Stimulated activated CD4-positive, alpha-beta T cell treated with anti-CD3 and anti-CD28 coated beads, TNF-alpha, amount 100 ng/mL, for 48 hours (primary cell): ENCODE measurements at places on chromosomes 11 and 22.

DNA sequence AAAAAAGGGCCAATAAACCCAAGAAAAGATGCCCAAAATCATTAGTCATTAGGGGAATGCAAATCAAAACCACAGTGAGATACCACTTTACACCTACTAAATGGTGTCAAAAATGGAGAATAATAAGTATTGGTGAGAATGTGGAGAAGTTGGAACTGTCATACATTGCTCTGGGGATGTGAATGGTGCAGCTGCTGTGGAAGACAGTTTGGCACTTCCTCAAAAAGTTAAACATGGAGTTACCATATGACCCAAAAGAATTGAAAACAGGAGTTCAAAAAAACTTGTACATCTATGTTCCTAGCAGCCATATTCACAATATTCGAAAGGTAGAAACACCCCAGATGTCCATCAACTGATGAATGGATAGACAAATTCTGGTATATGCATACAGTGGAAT, 24.5 kb upstream of the DLAT start:
- no peak for DNase-seq

- DNase-seq: no peak
Observed at GRCh38 chr11:62464655-62465054, 45.8 kb downstream of the SCGB1A1 start.

GRCh38 chr22:39325392-39325932, 6.0 kb upstream of the RPL3 start:
- no peak for DNase-seq

GRCh38 chr11:9711454-9712307, 47.8 kb downstream of the SWAP70 start:
- no peak for DNase-seq

DNA sequence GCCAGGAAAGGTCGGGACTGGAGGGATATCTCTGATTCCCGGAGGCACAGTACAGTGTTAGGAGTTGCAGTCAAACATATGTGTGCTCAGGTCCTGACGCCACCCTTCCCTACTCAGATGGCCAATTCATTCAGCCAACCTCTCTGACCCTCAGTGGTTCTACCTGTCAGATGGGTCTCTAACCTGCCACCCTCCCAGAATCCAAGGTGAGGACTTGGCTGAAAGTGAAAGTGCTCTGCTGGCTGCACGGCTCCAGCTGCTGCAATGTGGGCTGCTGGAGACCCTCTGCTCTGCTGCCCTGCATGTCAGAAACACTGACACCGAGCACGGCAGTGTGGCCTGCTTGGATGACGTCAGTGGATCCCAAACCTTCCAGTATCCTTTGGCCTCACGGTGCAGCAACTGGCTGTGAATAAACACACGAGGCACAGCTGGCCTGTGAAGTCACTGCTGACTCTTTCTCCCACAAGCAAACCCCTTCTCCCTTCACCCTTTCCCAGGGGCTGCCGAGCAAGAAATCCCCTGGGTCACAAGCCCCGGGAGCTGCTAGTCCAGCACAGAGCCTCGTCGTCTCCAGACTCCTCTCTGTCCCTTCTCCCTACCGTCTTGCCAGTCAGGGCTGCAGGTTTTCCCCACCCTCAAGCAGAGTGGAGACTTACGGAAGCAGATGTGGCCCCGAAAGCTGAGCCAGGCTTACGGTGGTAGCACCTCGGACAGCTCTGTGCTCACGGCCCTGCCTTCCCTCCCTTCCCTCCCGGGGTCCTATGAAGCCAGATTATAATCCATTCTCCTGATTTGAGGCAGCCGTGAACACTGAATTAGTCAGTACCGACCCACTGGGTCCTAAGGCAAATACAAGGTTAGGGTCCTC, 24.3 kb downstream of the KIAA0930 start:
- DNase-seq: no peak

DNA sequence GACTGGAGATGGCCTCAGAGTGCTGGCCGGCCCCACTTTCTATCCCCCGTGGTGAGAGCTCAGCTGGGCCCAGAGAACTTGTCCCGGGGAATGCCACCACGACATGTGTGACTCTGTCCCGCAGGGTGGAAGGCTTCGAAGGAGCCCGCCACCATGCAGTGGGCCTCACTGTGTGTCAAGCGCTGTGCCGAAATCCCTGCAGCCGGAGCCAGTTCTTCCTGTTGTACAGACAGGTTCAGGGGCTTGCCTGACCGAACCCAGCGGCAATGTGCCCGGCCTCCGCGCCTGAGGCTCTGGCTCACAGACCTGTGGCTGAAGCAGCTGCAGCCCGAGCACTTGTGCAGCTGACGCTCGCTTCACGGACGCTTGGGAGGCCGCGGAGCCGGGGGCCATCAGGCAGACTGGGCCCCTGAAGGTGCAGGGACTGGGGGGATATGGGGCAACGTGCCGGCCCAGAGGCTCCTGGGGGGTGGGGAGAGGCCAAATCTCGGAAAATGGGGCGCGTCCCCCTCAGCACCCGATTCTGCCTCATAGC, 650 bp downstream of the PPM1F start:
- no peak for DNase-seq

DNA sequence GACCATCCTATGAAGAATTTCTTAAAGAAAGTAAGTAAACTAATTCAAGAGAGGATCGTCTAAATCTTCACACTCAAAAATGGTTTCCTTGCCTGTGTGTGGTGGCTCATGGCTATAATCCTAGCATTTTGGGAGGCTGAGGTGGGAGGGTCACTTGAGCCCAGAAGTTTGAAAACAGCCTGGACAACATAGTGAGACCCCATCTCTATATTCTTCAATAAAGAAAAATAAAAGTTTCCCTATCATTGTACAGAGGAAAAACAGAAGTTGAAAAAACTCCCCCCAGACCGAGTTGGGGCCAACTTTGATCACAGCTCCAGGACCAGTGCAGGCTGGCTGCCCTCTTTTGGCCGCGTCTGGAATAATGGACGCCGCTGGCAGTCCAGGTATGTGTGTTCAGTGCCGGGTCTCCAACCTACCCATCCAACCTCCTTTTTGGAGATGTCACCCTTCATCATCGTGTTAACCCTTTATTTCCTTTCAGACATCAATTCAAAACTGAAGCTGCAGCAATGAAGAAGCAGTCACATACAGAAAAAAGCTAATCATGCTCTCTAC, 3.0 kb downstream of the RPS25 start:
- DNase-seq: no peak

- DNase-seq: no peak
Observed at GRCh38 chr11:61725781-61726231, 26.6 kb upstream of the MYRF start.

DNA sequence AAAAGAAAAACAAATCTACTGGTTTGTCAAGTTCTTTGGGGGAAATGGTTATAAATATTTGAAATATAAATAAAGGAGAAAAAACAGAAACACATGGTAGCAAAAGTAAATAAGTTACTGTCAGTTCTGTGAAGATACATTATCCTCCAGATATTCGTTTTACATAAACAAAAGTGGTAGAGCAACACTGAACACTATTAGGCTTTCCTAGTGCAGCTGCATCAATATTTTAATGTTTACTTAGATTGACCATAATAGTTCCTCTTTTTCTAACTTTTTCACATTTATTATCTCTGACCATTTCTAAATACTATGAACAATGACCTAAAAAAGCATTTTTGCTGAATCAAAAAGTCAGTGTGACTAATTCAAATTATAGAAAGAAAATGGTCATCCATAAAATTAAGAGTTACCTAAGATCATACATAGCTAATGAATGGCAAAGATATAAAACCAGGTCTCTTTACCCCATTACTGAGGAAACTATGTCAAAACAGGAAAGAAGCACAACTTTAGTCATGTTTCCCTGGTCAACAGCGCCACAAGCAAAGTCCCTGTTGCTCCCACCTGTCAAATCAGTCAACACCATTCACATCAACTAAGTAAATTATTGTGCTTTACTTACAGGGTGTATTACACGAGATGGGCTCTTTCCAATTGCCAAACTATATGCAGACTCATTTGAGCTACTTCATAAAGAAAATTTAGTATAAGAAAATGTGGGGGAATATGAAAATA, 38.5 kb downstream of the SBF2 start:
- no peak for DNase-seq

- no peak for DNase-seq
Observed at GRCh38 chr22:31451709-31452571, 37.7 kb downstream of the EIF4ENIF1 start.

DNA sequence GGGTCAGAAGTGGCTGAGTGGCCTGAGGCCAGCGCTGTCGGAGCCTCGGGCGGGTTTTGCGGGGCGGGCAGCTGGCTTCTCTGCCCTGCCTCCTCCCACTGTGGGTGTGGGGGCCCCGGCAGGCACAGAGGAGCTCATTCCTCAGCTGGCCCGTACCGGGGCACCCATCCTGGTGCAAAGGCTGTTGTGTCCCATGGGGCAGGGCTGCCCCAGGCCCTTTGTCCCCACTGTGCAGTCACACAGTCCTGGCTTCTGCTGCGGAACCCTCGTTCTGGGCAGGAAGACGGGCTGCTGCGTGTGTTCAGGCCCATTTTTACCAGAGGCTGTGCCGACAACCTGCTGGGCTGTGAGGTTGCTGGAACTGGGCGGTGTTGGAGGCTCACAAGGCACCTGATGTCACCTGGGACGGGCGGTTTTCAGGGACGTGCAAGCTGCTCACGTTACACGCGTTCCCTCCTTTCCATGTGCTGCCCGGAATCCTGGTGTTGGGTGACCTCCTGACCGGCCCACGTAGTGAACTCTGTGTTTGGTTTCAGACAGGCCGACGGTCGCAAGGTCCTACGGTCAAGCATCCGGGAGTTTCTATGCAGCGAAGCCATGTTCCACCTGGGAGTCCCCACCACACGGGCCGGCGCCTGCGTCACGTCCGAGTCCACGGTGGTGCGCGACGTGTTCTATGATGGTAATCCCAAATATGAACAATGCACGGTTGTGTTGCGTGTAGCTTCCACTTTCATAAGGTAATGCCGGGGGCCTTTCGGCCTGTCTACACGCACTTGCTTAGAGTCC, 5.2 kb downstream of the SELENOO start:
- no peak for DNase-seq

DNA sequence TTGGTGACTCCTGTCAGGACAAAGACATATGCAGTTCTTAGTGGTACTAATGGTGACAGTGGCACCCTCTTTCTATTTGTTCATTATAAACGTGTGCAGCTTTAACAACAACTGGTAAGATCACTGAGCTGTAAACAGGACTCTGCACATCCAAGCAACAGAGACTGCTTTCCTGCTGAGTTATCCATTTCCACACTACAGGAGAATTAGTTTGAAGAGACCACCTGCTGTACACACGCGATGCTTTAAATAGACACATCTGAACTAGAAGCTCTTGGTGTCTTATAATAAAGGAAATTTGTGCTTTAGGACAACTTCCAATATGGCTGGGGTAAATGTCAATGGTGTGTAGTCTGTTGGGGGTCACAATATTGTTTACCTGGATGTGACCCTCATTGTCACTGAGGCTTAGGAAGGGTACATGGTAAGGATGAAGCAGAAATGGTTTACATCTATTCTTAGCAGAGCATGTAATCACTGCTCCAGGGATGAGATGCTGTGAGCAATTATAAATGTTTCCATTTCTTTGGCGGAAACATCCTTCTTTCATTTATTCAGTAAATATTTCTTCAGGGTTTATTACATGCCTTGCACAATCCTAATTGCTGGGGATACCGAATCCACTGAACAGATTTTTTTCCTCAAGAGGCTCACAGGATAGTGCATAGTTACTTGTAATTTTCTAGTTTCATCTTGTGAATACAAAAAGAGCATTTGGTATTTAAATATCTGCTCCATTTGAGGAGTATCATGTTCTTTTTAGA, 354.0 kb upstream of the CCDC90B start:
- no peak for DNase-seq

GRCh38 chr11:111777094-111778046, 11.2 kb upstream of the PPP2R1B start:
- DNase-seq: no peak

DNA sequence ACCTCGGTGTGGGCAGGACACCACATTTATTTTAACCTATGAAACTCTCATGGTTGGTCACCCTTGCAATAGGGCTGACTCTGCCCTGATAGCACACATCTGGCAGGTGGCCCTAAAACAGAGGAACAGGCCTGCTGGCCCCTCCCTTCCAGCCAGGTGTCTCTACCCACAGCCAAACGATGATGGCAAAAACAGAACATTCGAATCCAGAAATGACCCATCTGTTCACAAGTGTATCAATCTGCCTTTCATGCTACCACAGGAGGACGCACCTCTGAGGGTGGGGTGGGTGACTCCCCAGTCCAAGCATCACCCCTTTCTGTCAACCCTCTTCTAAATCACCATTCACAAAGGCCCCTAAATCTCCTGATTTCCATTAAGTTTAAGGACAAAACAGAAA, 118.1 kb downstream of the ETS1 start:
- no peak for DNase-seq

GRCh38 chr11:87320123-87320522, 282.4 kb downstream of the TMEM135 start:
- DNase-seq: no peak

GRCh38 chr11:34363363-34364084, 5.7 kb upstream of the ABTB2 start:
- no peak for DNase-seq

DNA sequence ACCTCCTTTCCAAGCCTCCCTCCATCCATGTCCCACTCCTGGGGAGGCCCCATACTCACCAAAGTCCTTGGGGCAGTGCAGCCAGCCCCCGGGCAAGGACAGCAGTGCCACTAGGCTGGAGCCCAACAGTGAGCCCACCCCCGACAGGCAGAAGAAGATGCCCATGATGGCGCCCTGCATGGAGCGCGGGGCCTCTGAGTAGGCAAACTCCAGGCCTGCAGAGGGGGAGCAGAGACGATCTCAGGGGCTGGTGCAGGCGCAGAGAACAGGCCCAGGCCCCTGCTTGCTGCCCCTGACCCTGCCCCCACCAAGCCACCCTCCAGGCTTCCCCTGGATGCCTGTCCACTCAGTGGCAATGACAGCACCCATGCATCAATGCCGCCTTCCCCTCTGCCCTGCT, 13.6 kb downstream of the TMEM132A start:
- DNase-seq: no peak

DNA sequence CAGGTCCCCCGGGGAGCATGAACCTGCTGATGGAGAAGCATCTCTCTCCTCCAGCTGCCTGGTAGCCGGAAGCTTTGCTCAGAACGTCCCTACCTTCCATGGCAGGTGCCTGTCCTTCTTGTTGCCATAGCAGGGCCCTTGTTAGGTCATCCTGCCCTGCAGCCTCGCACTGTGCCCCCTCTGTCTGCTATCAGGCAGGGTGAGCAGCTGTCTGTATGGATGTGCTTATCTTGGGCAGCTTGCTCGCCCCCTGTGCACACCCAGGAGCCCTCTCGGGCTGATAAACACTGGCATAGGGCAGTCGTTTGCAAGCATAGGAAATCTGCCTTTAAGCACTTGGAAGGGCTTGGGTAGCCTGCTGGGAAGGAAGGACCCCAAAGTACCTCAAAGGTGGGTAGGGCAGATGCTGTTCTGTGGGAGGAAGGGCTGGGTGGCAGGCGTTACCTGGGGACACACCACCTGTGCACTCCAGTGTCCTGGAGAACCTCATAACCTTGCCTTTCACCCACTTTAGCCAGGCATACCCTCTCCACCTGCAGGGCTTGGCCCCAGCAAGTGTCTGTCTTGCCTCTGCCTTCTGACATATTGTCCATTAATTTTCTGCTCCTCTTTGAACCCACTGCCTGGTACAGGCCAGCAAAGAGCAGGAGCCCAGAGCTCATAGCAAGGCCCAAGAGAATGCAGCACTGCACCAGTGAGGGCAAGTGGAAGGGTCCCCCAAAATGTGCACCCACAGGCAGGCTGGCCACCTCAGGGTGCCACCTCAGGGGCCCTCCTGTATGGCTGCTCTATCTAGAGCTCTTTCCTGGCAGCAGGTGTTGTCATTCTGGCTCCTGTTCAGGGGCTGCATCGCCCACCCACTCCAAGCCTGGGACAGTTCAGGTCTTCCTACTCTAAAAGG, 8.0 kb upstream of the COMT start:
- DNase-seq: no peak
